ENCODE measurements at places on chromosomes 1 and 21.

DNA sequence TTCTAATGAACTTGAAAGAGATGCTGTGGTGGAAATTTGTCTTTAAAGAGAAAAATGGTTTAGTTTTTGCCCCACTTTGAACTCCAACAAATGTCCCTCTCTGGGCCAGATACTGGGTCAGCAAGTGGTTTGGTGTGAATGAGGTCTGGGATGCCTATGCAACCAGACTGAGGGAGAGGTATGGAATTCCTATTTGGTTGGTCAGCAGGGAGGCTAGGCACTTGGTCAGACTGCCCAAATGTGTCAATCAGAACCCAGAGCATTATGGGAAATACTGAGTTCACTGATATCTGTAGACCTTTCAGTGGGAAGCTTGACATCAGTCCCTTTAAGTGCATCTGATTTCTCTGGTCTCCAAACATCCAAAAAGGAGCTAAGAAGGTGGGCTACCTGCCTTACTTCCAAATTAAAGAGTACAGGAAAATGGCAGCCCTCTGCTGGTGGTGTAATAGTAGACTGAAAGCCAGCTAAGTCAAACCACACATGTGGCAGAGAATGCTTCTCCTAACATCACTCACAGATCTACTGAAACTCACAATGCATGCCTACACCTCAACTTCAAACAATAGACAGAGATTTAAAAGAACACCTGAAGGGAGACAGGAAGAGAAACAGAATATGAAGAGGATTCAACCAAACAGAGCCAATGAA, 510.1 kb downstream of the PLA2G4A start:
- no peak for DNase-seq

GRCh38 chr1:20446796-20447195, 39.2 kb downstream of the CAMK2N1 start:
- no peak for DNase-seq

DNA sequence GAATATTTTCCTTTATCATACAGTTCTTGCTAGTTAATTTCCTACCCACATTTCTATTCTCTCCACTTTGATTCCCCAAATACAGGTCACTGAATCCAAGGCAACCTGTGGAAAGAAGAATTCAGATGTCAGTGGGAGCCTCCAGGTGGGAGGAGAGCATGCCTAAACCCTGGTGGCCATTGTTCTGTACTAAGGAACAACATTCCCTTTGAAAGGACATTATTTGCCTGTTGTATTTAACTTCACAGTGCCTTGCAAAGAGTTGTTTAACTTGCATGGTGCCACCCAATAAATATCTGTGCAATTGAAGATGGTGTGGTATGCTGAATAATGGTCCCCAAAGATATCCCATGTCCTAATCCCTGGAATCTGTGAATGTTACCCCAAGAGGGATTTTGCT, 21.3 kb downstream of the NPHS2 start:
- DNase-seq, result no peak

GRCh38 chr1:1311107-1312104, 3.0 kb downstream of the PUSL1 start:
- no peak for DNase-seq

- no peak for DNase-seq
Measured at GRCh38 chr1:243837907-243838535, 12.0 kb downstream of the AKT3 start.

GRCh38 chr1:206794294-206794908, 22.1 kb upstream of the IL10 start:
- DNase-seq, result no peak

DNA sequence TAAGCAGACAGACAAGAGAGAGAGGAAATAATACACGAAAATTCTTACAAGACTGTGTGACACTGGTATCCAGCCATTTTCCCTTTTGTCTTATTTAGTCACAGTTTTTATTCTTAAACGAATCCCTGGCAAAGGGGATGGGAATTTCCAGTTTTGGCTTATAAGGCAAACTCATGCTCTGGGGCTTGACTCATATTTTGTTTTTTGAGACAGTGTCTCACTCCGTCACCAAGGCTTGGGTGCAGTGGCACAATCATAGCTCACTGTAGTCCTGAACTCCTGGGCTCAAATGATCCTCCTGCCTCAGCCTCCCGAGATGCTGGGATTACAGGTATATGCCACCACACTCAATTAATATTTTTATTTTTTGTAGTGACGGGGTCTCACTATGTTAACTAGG, 31.9 kb downstream of the PTGER3 start:
- DNase-seq, result no peak

- DNase-seq, result no peak
Measured at GRCh38 chr1:45325851-45326506, 716 bp upstream of the HPDL start.

GRCh38 chr1:2213576-2214505, 14.3 kb upstream of the SKI start:
- no peak for DNase-seq

DNA sequence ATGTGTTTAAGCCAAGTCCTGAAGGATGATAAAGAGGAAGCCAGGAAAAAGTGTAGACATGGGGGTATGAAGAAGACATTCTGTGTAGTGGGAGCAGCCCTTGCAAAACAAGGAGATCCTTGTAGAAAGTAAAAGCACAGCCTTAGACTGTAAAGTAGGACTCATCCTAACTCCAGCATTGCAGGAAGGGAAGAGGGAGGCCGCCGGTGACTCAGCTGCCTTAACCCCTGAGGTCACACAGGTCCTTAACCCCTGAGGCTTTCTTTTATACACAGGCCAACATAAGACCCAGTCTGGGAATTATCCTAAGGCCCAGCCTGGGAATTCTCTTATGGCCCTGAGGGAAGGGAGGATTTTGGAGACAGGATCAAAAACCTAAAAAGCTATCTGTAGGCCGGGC, 18.0 kb downstream of the PGM1 start:
- no peak for DNase-seq

DNA sequence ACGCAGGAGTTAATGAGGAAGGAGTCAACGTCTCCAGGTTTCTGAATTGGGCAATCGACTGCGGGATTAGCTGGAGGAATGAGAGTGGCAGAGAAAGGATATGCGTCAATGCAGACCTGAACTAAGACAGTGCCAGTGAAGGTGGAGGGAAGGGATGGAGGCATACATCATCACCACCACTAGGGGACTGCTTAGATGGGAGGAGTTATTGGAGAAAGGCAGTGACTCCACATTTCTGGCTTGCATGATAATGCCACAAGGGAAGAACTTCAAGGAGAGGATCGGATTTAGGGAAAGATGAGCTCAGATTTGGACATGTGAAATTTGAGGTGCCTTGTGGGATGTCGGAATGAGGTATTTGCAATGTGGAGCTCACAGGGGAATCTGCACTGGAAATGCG, 17.5 kb downstream of the VASH2 start:
- DNase-seq, result no peak

DNA sequence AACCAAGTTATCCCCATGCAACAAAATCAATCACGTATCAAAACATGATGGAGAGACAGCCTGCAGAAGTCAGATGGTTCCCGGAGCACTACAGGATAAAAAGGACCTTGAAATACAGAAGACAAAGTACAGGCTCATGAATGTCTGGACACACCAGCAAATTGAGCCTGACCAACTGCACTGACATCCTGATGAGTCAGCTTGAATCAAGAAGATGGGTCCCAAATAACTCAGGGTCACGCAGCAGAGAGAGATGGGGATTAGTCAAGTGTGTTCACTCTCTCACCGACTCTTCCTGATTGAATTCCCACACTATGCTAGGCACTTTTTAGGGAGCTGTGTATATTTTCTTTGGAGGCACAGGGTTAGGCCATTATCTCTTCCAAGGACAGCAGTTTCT, 71.1 kb upstream of the DIRAS3 start:
- DNase-seq, result no peak

DNA sequence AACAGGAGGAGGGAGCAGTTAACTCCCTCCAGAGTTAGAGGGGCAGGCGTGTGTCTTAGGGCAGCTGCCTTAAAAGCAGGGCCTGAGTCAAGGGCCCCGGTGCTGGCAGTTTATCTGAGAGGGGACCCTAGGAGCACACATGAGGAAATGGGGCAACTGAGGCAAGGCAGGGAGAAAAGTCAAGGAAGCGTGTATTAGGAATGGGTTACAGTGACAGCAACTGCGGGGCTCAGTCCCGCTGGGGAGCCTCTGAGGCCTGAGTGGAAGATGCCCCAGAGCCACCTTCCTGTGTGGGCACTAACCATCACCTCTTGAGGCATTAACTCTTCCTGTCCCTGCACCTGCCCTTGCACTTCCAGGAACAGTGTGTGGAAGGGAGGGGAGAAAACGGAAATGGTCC, 276.3 kb downstream of the MATN1 start:
- no peak for DNase-seq

DNA sequence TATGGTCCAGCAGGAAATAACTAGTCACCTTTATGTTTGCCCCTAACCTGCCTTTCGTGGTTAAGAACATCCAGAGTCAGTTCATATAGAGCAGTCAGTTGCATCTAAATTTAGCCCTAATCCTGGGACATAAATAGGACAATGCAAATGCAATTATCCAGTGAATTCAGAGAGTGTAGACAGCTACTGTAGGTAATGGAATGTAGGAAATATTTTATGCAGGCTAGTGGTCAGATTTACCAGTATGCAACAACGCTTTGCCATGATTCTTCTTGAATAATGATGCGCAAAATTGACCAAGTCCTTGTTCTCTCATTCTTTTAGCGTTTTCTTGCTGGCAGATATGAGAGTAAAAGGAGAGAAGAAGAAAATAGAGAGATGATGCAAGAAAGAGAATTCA, 165.4 kb downstream of the LMX1A start:
- no peak for DNase-seq

DNA sequence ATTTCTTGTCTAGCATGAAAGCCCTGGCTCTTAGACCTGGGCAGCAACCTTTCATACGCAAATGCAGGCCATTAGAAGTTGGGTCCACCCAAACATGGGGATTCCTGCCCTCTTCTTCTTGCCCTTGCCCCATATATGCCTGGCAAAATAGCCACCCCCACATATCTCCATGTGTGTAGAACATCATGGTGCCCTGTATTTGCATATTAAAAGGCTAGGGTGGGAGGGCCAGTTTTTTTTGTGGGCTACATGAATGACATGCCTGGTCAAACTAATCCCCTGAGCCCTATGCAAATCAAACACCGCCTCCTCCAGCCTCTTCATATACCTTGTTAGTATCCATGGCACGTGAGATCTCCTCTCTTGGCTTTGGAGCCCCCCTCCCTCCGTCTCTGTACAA, 24.7 kb downstream of the MFSD2A start:
- DNase-seq, result no peak

DNA sequence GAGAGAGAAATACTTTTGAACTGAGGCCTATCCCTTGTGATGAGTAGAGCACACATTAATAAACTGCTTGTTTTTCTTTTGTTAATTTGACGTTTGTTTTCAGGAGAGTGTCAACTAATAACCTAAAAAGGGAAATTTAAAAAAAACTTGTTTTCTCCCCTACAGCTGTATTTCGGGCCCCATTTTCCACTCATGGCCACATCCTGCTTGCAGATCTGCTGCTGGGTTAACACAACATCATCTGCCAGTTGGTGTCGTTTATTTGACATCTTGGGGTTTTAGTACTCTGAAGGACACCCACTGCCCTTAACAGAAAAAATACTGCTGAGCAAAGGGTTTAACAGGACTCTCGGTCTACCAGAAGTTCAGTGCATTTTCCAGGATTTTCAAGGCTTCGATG, 848 bp upstream of the PYHIN1 start:
- DNase-seq, result no peak

GRCh38 chr1:212671342-212672031, 28.2 kb downstream of the BATF3 start:
- no peak for DNase-seq

- DNase-seq, result no peak
Measured at GRCh38 chr1:37845786-37846185, 13.6 kb downstream of the MTF1 start.

GRCh38 chr1:54838565-54839180, 37.5 kb upstream of the TTC22 start:
- no peak for DNase-seq

DNA sequence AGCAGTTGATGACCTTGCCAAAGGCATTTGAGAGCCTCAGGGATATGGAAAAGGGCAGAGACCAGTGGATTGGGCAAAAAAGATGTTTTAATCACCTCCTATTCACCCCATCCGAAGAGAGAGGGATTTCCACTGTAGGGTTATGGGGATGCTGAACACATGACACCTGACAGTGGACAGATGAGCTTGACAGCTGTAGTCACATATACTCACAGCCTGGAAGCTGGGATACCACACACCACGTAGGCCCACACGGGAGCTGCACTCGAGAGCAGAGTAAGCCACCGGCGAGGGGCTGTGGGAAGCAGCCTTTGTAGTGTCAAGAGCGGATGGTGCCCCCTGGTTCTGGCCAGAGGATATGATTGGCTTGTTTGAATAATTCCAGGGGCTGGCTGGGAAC, 20.0 kb downstream of the ZBTB40 start:
- DNase-seq, result no peak

GRCh38 chr1:65055747-65056146, 89.4 kb upstream of the JAK1 start:
- DNase-seq, result no peak

DNA sequence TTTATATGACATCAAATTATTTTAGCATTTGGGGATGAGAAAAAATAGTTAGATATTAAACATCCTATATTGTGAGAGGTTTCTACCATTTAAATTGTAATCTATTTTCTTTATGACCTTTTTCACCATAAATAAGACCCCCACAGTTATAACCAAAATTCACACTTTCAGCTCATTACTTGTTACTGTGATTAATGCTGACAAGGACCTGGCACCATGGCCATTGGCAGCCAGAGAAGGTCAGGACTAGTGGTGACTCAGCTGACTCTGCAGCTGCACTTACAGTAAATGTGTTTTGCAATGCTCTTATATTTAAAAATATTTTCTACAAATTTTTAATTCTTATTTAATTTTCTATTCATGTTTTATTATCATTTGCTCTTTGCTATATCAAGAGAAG, 133.3 kb upstream of the C1orf105 start:
- DNase-seq, result no peak

GRCh38 chr1:220828179-220828490, 41.4 kb downstream of the MTARC1 start:
- DNase-seq, result no peak

DNA sequence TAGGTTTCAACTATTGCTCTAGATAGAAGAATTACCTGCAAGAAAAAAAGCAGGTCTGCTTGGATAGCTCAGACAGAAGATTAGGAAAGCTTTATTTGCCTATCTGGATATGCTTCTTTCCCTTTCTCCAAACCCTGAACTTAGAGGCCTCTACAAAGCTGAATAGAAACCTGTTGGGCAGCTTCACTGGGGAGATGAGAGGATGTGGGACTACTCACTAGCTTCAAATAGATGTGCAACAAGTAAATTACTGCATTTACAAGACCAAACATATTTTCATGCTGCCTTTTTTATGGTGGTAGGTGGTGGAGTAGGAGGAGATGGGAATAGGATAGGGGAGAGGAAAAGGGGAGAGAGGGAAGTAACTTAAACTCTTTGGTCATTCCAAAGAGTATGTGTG, 6.4 kb downstream of the CLCA2 start:
- no peak for DNase-seq

DNA sequence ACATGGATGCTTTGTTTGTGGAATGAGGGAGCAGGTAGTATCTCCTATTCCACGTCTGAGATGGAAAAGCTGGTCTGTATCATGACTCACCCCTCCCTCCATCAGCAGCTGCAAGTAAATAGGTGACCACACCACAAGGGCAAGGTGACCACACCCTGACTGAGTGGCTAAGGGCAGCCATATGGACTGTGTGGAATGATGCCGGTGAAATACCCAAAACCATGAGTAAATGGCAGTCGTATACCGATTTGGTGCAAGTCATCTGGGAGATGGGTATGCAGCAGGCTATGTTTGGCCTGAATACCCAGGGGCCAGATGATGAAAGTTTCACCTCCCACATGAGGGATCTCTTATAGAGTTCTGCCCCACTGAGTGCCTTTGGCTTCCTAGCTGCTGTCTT, 15.8 kb upstream of the UBE2U start:
- DNase-seq, result no peak

Data from RWPE2 (cell line).